Stomach (tissue), 19 donors: ENCODE measurements at places on chromosomes 7 and 10.
A peak's percentile ranks its signal among the peaks of the same experiment; 100 is the strongest.

- DNase-seq: no peak
These were observed 85.4 kb downstream of the ARID5B start for GRCh38 chr10:61986788-61987492.

GRCh38 chr10:59373071-59373470 is 10.7 kb upstream of the FAM13C start:
- DNase-seq: peak; percentile 14

- no peak for DNase-seq
These were observed 592.2 kb downstream of the REEP3 start for GRCh38 chr10:64113375-64113774.

DNA sequence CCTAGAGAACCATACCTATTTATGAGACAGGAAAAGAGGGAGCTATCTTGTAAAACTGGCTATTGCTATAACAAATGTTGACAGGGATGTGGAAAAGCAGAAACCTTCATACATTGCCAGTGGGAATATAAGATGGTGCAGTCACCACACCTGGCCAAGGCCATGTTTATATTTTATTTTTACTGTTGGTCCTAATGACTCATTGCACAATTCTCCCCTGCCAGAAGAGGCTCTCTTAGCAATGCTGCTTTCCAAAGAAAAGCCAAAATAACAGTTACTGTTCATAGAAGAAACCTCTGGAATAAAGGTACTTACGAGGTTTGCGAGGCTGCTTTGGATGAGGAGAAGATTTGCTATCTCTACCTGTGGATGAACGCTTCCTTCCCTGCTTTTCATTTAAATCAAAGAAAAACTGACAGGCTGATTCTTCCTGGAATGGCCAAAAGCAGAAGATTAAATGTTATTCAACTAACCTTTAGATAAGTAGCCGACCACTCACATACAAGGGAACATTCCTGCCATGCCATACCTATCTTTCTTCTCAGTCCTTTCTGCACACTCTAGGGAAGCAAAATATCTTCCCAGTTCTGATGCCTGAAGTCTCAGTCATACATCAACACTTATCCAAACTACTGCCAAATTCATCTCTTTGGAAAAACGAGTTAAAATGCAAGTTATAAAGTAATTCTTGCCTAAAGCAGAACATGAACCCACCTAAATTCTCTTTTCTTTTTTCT is 16.3 kb upstream of the CHUK start:
- DNase-seq: no peak

DNA sequence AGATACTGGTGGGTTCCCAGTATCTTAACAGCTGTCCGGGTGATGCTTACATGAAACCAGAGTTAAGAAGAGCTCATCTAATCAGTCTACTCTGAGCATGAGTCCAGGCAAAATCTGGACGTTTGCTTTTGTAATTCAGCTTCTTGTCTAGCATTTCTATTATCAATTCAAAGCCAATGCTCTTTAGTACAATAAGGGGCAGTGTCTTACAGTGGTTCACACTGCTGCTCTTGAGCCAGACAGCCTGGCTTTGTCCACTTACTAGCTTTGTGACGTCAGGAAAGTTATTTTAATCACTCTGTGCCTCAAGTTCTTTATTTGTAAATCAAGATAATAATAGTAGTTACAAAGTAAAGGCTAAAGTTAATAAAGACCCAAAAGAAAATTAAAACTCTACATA is 227.3 kb upstream of the TCF7L2 start:
- DNase-seq: no peak

DNA sequence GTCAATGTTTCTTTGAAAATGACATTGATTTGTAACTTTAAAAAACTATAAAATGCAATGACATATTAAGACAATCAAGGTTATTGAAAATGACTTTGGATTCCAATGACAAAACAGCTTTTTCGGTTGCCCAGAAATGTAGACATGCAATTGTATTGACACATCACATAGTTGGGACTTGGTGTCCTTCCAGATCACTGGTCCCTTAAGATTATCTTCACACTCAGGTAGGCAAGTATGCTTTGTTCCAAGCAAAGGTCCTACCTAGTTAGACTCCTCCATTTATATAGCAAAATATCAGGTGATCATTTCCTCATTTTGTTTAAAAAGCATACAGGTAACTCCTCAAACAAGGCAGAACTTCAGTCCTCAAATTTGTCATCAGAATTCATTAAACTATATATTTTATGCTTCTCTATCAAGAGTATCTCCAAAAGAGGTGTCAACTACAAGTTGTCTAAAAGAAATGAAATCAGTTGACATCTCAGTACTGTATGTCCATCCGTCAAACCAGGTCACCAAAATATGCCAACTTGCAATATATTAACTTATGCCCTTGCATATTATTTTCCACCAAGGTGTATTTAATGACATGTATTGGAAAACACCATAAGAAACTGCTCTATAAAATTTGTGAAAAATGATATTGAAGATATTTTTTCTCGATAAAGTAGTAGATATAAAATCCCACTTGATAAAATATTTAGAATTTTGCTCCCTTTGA is 64.6 kb downstream of the TSPAN12 start:
- DNase-seq: no peak

DNA sequence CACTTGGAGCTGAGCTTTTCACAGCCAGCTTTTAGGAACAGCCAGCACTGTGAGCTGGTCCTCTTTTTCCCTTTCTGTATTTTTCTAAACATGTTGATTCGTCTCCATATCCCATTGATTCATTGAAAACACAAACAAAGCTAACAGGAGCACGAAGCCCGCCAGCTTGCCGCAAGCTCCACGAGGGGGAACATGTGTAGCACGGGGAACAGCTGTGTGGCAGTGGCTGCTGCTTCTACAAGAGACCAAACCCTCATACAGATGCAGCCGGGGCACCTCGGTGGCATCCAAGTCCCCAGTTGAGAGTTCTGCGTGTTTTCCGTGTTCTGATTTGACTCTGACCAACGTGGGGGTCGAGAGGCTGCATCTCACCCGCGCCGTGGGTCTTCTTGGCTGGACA is 80.8 kb upstream of the SH2B2 start:
- no peak for DNase-seq

GRCh38 chr10:116274064-116274904 is 1.3 kb upstream of the GFRA1 start:
- peak; percentile 71 for DNase-seq

GRCh38 chr10:121694966-121695643 is 96.9 kb upstream of the FGFR2 start:
- no peak for DNase-seq

- DNase-seq: no peak
These were observed 32.1 kb upstream of the LHFPL3 start for GRCh38 chr7:104296266-104296665.

GRCh38 chr10:51770709-51771108 is 71.3 kb upstream of the CSTF2T start:
- DNase-seq: no peak

DNA sequence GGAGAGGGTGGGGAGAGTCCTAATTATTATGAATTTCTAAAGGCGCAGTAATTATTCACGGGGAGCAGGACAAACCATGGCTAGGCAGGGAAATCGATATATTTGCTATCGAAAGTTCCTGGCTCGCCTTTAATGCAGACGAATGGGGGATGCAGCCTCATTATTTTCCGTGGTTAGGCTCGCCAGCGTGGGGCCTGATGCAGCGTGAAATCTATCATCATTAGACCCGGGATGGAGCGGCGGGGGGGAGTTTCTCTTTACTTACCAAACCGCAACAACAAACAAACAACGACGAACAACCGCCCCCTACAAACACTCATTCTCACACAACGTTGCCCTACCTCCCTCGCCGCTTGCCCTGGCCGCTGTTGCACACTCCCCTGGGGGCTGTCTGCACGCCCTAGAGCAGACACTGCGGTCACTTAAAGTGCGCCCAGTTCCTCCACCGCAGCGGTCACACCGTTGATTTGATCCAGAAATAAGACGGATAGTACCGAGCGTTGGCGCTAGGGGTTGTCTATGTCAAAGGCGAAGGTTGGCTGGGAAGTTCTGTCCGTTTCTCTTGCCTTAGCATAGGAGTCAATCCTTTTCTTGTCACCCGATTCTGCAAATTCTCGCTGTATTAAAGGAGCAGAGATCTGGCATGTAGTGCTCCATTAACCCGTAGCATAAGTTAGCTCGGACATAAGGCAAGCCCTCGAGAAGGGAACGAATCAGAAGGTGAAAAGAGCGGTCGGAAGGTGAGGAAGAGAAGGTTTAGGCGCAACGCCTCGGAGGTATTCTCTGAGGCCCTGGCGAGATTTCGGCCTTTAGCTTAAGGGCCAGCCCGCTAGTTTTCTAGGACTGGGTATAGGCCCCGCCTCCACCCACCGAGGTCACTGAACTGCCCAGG is 10.4 kb downstream of the NXPH1 start:
- DNase-seq: no peak

GRCh38 chr10:118843647-118844265 is 89.0 kb upstream of the CACUL1 start:
- no peak for DNase-seq

DNA sequence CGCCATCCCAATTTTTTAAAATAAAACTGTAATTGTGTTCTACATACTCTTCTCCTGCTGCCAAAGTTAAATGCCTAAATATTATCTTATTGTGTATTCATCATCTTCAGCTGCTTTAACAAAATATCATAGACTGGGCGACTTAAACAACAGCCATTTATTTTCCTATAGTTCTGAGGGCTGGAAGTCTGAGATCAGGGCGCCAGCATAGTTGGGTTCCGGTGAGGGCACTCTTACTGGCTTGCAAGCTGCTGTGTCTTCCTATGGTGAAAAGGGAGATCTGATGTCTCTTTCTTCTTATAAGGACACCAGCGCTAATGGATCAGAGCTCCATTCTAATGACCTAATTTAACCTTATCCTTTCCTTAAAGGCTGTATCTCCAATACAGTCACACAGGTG is 30.4 kb downstream of the CSTF2T start:
- no peak for DNase-seq

DNA sequence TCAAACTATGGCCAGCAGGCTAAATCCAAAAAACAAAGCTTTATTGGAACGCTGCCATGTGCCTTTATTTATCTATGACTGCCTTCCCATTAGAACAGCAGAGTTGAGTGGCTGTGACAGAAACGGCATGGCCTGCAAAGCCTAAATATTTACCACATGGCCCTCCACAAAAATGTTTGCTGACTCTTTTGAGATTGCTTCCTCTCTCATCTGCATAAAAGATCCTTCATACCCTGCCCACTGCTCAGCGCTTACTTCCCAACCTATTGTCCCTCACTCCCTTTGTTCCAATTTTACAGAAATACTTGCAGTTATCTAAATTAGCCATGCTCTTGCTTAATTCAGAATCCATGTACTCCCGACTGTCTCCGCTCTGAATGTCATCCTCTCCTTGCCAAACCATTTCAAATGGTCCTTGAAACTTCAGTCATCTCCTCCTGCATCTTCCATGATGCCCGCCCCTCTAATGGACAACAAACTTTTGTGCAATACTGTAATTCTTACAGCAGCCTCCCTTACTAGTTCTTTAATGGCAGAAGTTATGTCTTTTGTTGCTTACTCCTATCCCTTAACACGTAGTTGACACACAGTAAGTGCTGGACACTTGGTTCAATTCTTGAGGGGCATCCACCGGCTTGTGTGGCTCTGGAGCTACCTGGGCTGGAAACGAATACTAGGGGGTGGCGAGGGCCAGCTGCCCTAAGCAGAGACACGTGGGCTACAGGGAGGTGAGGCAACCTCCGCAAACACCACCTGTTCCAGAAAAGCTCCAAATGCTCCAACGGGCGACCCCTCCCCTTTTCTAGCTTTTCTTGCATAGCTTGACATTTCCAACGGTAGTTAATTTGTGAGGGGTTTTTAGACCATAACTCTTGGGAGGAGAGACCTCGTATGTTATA is 832 bp downstream of the XRCC2 start:
- DNase-seq: peak; percentile 43

DNA sequence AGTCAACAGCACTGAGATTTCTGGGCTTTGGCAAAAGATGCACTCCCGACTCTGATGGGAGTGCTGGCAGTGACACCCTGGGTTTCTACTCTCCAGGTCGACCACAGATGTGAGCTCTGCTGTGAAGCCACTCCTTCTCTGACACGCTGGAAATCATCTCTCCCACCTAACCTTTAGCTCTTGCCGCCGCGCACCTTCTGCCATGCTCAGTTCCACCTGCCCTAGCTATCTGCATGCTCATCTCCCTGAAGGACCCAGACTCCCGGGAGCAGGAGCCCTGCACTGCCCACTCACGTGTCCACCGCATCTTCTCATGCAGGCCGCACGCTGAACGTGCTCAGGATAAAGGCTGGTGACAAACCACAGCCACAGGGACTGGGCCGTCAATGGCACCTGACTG is 174.8 kb downstream of the TNS3 start:
- no peak for DNase-seq

GRCh38 chr7:139124084-139124914 is 14.8 kb upstream of the ZC3HAV1 start:
- DNase-seq: no peak

GRCh38 chr7:146115851-146116520 is 615 bp upstream of the CNTNAP2 start:
- DNase-seq: peak; percentile 93

DNA sequence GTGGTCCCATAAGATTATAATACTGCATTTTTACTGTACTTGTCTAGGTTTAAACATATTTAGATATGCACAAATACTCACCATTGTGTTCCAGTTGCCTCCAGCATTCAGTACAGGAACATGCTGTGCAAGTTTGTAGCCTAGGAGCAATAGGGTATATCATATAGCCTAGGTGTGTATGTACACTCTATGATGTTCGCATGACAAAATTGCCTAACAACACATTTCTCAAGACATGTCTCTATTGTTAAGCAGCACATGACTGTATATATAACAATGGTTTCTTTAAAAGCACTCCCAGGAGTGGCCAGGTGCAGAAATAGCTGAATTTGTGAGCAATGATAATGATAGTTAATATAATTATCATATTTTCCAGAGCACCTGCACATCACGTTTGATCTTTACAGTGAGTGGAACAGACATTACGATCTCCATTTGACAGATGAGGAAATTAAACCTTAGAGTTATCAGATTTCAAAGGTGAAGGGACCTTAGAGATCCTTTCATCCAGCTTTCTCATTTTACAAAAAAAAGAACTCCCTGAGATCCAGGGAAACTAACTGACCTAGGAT is 99.2 kb upstream of the PDCD4 start:
- no peak for DNase-seq

DNA sequence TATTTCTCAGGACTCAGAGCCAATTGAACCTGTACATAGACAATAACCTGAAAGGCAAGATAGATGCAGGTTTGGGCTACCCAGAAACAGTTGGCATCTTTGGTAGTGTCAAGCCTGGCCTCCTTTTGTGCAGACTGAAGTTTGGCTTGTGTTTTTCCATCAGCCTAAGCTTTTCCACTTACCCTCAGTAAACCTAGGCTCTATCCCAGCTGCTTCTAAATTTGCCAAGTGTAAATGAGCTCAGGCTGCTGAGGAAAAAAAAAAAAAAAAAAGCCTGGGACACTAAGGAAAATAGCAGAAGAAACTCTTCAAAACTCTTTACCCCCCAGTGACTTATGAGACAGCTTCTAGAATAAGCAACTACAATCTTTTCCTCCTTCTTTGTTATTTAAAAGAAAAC is 316.3 kb upstream of the SORCS1 start:
- peak; percentile 15 for DNase-seq

DNA sequence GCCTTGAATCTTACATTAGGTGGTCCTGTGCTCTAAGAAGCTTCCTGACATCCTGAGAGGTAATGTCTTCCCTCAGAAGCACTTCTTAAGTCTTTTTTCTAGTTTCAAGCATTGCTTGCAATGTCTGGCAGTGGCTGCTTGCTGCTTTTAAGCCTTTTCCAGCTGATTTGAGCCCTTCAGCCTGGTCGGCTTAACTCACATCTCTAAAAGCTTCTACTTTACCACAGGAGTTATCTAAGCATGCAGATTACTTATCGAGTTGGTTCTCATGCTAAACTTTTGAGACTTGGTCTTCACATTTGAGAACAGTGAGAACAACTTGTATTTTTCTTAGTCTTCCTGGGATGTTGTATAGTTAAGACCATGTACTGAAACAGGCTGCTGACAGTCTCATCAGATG is 3.9 kb downstream of the LRMDA start:
- DNase-seq: no peak
